Stimulated activated CD8-positive, alpha-beta memory T cell treated with anti-CD3 and anti-CD28 coated beads, Interleukin-15, amount 100 ng/mL, for 4 hours (primary cell): ENCODE measurements at places on chromosomes 4 and X.

DNA sequence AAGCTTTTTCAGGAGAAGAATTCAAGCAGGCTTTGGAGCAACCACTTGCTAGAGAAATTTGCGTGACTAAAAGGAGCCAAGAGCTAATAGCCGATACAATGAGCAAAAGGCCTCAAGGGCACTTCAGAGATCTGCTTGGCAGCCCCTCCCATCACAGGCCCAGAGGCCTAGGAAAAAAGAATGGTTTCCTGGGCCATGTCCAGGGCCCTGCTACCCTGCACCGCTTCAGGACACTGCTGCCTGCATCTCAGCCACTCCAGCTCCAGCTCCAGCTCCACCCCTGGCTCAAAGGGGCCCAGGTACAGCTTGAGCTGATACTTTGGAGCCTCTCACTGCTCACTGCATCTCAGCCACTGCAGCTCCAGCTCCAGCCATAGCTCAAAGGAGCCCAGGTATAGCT lies 98.9 kb downstream of the FAM13A start:
- DNase-seq: no peak

DNA sequence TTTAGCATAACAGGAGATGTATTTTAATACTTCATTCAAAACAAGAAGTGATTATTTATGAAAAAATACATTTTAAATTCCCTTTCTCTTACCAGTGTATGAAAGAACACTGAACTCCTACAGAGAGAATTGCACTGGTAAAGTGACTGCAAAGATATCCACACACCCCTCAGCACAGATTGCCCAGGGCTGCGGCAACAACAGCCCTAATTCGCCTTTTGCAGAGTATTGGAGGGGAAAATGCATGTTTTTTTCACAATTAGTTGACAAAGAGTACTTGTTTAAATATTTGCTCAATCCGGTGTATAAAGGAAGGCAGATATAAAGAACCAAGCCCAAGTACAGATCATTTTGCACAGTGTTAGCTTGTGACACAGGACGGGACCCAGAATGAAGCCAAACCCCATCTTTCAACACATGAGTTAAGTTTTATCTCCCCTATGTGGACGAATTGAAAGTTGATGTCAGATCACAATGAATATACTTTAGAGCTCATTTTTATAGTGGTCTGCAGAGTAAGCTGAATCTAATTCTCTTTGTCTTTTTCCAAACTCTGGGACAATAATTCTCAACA lies 551.4 kb upstream of the IGFBP7 start:
- no peak for DNase-seq

DNA sequence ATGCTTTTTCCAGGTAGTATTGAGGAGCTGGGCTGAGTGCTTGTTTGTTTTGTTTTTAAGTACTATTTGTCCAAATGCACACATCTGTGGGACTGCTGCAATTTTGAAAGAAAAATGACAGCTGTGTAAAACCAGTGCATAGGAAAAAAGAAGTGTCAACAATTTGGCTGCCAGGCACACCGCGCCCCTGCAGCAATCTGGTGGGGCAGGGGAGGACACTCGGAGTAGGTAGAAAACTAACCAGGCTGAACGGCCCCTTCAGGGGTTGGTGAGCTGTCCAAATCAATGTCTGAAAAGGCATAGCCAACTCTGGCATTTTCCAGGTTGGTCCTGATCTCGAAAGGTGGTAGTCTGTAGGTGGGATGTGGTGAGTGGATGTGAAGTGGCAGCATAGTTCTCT lies 1.1 kb downstream of the LDOC1 start:
- DNase-seq: no peak

DNA sequence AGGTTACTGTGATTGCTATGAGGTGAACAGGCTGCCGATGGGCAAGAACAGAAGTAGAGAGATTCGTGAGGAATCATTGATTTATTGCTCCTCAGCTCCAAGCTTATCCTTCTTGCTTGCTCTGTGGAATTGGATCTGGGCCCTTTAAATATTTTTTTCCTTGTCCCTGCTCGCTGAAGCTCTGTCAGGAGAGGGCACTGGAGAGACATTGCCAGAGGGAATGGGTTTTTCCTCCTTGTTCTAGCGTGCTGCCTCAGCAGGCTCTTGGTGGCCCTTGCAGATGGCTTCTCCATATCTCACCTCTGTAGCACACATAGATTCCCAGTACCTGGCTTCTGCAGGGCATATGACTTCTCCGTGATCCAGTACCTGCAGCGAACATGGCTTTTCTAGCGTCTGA lies 67.4 kb downstream of the CNGA2 start:
- DNase-seq: no peak

- no peak for DNase-seq
Measured at GRCh38 chr4:83272900-83273299, 11.7 kb downstream of the COQ2 start.

DNA sequence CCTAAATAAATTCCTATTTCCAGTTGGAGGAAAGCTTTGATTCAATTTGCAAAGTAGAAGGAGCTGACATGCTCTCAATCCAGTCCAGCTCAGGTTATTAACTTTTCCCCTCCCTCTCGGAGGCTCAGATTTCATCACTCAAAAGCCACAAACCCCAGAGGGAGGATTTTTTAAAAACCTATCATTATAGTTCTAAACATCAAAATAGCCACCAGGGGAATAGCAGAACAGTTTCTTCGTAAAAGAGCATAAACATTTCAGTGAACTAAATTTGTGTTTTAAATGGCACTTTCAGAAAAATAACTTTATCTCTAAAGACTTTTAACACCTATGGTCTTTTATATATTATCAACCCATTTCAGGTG lies 8.8 kb downstream of the GPRIN3 start:
- DNase-seq: no peak

DNA sequence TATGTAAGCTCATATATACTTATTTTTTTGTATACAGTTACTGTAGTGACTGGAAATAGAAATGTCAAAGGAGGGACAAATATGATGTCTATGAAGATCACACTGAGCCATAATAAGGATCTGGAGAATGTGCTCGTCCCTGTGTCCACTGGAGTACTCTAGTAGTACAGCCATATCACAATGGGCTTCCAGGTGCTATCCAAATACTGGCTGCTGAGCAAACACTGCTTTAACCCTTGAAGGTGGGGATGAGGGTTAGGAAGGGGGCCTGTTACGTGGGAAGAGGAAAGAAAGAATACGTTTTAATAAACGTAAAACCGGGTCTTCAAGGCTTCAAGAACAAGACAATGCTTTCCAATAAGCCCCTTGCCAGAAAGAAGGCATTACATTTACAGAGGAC lies 29.8 kb upstream of the TMEM150C start:
- DNase-seq: no peak

- DNase-seq: no peak
Measured at GRCh38 chr4:123672987-123673386, 276.4 kb downstream of the SPRY1 start.

GRCh38 chr4:158315706-158316105 lies 105.4 kb downstream of the TMEM144 start:
- no peak for DNase-seq

GRCh38 chrX:150334981-150335380 lies 28.1 kb upstream of the MAMLD1 start:
- no peak for DNase-seq

DNA sequence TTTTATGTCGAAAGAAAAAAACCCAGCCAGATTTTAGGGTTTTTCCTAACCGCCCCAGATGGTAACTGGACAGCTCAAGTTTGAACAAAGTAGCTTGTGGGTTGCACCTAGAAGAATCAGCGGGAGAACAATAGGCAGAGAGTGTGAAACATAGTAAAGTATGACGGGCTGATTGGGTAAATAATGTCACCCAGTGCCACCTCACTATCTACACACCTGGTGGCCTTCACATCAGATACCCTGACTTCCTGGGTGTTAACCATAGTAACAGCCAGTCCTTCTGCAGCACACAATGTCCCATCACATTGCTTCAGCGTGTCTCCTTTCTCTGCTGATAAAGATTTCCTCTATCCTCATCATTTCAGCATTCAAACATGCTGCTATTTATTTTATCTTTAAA lies 159.1 kb upstream of the HS3ST1 start:
- no peak for DNase-seq

DNA sequence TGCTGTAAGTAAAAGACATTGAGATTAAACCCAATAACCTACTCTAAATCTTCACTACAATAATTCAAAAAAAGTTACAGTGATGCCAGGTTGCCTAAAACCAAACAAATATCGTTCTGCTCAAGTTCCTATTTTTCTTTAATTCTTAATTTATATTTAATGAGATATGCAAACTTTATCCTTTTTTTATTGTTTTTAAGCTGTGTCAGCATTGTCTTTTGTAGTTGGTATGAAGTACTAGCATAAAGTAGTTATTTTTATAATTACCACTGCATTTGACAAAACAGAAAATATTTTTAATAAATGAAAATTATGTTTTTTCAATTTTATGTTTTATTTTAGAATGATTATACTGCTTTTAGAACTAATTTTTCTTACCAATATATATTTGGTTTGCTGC lies 1431.1 kb upstream of the PCDH7 start:
- DNase-seq: no peak

DNA sequence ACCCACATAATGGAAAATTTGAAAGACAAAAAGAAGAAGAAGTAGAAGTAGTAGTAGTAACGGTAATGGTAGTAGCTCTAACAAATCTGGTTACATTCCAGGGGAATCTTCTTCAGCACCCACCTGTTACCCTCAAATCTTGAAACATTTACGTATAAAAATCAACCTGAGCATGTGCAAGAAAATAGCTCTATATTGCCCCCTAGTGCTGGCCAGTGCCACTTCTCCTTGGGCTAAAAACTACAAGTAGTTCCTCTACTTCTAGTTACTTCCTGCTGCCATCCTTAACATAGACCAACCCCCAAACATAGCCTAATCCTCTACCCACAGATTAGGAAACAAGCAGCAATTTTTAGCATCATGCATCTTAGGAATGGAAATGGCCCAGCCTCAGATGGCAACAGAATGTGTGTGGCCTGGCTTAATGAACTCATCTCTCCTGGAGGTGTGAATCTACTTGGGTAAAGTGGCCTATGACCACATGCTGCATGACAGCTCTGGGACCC lies 3.1 kb downstream of the PDGFC start:
- DNase-seq: no peak

GRCh38 chr4:55989766-55990165 lies 41.0 kb downstream of the CEP135 start:
- no peak for DNase-seq

GRCh38 chrX:21151051-21151450 lies 223.2 kb upstream of the CNKSR2 start:
- no peak for DNase-seq

DNA sequence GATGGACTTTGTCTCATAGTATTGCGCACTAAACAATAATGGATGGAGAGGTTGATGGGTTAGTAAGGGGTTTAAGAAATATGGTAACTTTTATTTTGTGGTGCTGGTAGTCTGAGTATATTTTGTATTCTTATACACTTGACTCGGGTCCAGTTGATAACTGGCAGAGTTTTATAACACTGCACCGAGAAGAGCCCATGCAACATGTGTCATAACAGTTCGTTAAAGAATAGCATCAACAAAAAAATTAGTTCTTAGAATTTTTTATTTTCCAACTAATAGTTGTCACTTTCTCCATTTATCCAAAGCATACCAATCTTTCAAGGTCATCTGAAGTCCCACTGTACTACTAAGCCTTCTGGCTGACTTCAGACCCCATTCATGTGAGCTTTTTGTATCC lies 175.1 kb downstream of the SOWAHB start:
- no peak for DNase-seq

DNA sequence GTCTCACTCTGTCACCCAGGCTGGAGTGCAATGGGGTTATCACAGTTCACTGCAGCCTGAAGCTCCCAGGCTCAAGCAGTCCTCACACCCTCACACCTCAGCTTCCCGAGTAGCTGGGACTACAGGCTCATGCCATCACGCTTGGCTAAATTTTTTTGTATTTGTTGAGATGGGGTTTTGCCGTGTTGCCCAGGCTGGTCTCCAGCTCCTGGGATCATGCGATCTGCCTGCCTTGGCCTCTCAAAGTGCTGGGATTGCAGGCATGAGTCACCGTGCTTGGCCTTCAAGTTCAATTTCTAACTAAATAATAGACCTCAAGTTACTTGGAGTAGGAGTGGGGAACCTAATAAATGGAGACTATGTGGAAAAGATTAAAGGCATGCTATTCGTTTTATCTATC lies 48.9 kb downstream of the MND1 start:
- DNase-seq: no peak

DNA sequence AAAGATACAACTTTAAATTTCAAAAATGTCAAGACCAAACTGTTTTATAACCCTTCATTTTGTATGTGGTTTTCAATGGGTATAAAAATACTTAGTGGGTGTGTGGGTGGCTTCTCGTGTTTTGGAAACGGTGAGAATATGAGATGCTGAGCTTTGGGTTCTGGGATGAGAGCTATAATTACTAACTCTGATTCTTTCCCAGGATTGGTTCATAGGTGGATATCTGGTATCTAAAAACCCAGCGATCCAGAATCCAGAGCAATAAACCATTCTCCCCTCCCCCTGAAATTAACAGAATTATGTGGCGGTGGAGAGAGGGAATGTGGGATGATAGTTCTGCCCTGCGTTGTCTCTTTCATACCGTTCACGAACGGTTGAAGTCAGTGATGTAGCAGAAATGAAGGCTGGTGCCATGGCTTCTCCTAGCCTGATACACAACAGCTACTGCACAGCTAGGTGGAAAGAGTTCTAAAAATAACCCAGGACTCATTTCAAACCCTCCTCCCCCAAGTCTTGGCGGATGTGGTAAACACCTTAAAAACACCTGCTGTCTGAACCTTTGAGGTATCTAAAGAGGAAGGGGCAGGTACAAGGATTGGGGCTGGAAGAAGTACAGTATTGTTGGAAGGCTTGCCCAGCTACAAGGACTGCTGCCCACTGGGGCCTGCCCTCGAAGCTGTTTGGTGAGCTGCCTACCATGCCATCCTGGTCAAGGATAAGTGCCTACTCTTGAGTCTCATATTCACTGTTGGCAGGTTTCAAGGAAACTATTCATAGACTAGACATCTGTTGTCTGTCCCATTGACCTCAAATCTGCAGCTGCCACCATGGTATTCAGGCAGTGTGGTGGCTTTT lies 44.5 kb downstream of the SEPTIN11 start:
- DNase-seq: no peak

DNA sequence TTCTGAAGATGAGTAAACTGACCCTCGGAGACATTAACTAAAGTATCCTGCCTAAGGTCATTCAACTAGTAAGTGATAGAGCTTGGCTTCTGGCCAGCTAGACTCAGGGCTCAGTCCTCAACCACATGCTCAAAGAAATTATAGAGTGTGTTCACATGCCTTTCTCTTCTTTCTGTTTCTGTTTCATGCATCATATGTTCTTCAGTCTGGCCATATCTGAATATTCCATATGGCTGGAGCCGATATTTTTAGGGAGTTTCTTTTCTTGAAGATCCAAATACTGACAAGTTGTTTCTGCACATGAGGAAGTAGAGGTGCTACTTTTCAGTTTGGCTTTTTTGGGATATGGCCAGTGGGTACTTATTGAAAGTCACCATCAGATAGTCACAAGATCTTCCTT lies 44.9 kb downstream of the MMRN1 start:
- no peak for DNase-seq
